ENCODE measurements at places on chromosomes 7 and 10.
A peak's percentile ranks its signal among the peaks of the same experiment; 100 is the strongest.

GRCh38 chr7:42720012-42720411 lies 191.9 kb downstream of the C7orf25 start:
- no peak for DNase-seq

- DNase-seq: no peak
These were observed 17.8 kb downstream of the HNRNPA2B1 start for GRCh38 chr7:26182706-26183105.

DNA sequence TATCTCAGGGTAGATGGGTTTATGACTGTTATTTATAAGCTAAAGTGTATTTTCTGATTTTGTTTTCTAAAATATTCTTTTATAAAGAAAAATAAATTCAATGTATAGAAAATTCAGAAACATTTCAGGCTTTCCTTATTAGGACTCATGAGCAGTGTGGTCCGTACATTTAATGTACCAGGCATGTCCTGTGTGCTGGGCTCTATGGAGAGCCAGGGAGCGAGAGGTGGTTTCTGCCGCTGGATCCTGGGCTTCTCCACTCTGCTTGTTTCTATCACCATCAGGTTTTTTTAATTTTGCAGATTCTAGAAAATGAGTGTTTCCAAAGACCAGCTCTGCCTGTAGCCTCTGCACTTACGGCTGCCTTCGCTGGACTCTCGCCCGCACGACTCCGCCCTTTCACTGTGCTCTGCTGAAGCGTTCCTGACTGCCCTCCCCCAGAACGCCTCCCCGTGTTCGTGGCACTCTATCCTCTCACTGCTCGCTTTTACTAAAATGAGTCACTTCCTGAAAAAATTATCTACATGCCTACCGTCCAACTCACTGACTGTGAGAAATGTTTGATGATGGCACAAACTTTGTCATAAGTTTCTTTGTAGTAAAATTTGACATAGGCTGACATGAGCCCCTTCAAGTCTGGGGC lies 188.5 kb downstream of the ZMYND11 start:
- DNase-seq: peak; percentile 69

DNA sequence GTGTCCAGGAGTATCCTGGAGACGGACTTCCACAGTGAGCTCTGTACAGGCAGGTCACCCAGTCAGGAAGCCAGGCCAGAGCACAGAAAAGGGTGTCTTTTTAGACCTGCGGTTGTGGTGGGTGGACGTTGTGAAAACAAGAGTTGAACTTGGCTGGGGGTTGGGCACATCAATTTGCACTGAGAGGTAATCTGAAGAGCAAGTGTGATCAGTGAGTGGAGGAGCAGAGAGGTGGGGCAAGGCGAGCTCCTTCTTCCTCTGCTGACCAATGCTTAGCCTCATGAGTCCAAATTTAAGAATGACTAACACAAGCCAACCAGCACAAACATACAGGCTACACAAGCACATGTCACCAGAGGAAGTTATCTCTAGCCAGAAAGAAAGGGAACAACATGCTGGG lies 310.8 kb downstream of the TCERG1L start:
- no peak for DNase-seq

- no peak for DNase-seq
These were observed 32.3 kb downstream of the ATRNL1 start for GRCh38 chr10:115125505-115125904.

DNA sequence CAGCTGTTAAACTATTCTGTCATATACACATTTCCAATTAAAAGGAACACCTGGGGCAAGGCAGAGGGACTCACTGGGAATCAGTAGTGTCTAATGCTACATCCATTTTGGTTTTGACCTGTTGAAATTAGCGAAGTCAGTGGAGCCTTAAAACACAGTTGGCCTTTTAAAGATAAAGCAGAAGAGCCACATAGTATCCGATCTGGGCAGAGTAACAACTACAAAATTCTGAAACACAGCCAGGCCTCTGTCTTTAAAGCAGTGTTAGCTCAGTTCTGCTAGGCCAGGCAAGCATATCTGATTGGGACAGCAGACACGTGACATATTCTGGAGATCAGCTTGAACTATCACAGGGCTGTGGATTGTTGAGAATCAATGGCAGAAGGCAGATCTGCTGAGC lies 117.5 kb upstream of the WNT16 start:
- DNase-seq: no peak

DNA sequence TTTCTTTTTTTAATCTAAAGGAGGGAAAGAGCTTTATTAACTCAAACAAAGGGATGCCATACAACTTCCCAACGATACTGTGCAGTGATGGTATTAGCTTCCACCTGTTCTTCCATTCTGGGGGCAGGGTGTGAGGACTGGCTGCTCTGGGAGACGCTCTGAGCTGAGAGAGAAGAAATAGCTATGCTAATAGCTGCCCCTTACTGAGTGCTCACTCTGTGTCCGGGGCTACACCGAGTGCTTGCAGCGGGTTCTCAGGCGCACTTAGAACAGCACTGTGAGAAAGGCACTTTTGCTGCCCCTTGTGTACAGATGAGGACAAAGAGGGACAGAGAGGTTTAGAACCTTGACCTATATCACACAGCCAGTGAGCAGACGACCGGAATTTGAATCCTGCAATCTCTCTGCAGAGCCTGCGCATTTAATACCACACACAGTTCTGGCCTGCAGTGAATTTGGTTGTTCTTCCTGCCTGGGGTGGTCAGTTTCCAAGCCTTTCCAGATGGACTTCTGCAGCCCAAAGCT lies 142.2 kb downstream of the PLPP4 start:
- no peak for DNase-seq

- no peak for DNase-seq
These were observed 20.7 kb upstream of the PPP2R2D start for GRCh38 chr10:131880016-131880590.

DNA sequence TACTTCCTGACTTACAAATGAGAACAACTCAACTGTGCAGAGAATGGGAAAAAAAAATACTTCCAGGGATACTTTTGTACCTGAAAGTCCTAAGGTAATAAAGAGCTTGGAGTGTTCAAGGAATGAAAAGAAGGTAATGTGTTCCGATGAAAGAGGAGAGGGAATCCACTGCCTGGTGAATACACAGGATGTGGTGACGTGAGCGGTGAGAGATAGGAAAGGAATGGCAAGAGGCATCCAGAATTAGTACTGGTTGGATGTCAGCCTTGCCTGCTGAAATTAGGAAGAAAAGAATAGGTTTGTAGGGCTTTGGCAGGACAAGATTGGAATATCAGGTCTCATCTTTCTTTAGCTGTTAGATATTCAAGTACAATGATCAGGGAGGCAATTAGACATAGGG lies 347.7 kb downstream of the POM121L12 start:
- no peak for DNase-seq

DNA sequence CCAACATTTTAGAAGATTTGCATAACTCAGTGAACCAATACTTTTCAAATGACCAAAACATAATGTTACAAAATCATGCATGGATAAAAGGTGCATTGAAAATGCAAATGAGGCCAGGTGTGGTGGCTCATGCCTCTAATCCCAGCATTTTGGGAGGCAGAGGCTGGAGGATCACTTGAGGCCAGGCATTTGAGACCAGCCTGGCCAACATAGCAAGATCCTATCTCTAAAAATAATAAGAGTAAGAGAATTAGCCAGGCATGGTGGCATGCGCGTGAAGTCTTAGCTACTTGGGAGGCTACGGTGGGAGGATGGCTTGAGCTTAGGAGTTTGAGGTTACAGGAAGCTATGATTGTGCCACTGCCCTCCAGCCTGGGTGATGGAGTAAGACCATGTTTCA lies 33.4 kb downstream of the SCD start:
- no peak for DNase-seq

GRCh38 chr10:22711373-22711772 lies 3.0 kb downstream of the PIP4K2A start:
- no peak for DNase-seq

- DNase-seq: peak; percentile 31
These were observed 8.2 kb downstream of the NT5C3A start for GRCh38 chr7:33054261-33054964.

DNA sequence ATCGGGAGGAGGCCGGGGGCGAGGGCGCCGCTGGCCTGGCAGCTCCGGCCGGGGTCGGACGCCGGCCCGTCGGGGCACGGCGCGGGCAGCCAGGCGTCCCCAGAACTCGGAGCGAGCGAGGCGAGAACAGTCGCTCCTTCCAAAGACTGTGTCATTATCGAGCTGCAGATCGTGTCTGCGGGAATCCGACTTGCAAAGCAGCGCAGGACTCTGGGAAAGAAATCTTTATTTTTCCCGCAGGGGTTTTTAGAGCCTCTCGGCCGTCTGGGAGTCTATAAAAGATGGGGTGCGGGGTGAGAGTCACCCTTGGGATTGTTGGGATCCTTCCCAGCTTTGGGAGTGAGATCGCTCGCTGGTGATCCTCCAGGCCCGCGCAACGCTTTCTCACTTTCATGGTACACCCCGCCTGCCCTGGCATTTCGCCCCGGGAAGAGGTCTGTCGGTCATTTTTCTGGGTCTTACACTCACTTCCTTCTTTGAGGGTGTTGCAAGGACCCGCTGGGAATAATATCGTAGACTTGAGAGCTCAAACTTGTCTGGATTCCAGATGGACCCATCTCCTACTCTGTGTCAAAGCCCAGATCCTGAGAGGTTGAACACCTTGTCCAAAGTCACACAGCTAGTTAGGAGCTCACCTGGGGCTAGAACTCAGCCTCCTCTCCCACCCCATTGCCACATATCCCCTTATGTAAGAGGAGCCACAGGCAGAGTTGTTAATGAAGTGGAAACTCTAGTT lies 1.0 kb downstream of the UBTD1 start:
- peak; percentile 6 for DNase-seq

DNA sequence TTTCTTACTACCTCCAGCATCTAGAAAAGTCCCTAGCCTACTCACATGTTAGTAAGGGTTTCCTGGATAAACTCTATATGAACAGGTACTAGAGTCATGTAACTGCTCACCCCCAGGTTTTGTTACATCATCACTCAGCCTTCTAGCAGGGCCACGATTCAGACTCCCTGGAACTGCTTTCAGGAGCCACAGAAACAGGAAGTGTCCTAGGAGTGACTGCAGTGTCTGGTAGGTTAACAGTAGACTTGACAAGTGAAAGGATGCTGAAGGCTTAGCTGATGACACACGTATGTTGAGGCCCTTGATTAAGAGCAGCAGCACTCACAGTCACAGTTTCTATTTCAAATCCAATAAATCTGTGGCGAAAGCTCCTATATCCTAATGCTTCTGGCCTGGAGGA lies 101.2 kb downstream of the DNMBP start:
- peak; percentile 10 for DNase-seq

GRCh38 chr10:113322843-113323242 lies 230.0 kb upstream of the HABP2 start:
- DNase-seq: no peak

DNA sequence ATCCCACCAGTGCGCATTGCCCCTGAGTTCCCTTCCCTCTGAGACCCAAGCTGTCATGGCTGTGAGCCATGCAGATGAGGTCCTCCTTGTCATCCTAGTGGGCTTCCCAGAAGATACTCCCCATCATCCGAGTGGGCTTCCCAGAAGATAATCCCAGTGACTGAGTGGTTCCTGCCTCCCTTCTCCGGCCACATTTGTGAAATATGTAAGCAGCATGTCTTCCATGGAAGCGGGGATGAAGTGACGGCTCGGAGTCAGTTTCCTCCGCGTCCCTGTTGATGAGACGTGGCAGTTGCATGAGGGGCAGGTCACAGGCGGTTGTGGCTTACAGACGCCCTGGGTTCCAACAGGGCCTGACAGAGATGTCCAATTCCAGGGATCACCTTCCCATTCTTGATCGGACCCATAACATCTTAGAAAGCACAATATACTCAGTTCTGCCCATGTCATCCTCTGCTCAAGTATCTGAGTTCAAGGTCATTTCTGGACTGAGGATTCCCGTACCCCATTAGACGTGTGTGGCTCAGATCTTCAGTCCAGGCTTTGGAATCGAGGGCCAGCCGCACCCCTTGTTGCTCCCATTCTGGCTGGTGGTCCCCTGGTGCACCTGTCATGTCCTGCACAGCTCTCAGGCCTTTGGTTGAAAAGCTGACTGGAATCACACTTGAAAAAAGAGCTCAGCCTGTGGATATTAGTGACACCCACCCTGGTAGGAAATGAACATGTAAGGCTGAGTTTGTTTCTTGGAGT lies 166.9 kb downstream of the PTPRN2 start:
- no peak for DNase-seq
